Panc1 (cell line): ENCODE measurements at places on chromosomes 12 and 14.

DNA sequence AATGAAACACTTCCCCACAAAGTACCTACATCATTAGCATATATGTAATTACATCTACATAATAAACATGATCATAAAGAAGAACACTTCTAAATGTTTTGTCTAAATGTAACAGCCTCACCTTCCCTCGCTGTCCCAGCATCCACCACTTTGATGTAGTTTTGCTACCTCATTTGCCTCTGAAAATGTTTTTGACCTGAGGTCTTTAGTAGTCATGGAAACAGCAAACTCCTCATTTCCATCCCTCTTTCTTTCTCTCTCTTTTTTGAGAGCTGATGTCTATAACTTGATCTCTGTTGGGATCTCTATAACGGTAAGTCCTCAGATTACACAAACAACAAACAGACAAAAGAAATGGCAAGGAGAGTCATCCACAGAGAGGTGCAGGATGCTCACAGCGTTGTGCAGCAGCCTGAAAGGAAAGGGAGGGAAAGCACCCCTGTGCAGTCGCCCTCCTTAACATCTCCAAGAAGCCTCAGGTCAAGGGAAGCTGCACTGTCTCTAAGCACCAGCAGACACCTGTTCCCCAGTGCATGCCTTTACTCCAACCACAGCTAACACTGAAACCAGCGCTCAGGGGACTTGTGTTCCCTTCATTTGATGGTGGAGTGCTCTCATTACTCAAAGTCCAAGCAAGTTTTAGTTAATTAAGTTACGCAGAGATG is 268.7 kb downstream of the TMEM132D start:
- no peak for DNase-seq

- no peak for DNase-seq
These were observed 46.0 kb upstream of the OR5AU1 start for GRCh38 chr14:21201732-21202462.

GRCh38 chr12:54266852-54267251 is 13.1 kb downstream of the CBX5 start:
- DNase-seq: no peak

DNA sequence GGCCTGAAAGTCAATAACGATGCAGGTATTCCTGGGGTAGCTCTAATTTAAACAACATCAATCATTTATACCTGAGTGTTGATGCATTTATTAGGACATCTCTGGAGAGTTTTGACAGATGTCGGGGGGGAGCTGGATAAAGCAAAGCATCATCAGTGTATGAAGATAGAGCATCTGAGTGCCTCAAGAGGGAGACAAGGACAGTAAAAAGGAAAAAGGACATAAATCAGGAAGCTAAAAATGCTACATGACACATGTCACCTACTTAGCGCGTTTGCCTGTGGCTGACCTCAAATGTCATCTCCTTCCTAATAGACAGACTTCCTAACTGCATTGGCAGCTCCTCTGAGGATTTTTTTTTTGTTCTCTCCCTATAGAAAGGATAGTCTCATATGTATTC is 259.5 kb upstream of the PKP2 start:
- no peak for DNase-seq

DNA sequence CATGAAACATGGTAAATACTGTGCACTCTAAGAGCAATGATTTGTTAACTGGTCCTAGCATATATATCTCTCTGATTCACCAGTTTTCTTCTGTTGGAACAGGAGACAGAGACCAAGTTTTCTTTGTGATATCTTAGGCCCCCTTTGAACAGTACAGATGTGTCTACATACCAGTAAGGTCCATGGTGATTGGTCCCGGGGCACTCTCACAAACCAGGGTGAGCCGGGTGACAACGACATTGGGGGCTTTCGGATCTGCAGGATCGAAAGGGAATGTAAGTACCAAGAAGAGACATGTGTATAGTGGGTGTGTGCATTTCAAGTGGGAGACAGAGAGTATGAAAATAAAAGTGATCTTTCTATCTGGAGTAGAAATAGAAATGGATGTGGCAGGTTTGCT is 11.3 kb upstream of the ERP27 start:
- no peak for DNase-seq

DNA sequence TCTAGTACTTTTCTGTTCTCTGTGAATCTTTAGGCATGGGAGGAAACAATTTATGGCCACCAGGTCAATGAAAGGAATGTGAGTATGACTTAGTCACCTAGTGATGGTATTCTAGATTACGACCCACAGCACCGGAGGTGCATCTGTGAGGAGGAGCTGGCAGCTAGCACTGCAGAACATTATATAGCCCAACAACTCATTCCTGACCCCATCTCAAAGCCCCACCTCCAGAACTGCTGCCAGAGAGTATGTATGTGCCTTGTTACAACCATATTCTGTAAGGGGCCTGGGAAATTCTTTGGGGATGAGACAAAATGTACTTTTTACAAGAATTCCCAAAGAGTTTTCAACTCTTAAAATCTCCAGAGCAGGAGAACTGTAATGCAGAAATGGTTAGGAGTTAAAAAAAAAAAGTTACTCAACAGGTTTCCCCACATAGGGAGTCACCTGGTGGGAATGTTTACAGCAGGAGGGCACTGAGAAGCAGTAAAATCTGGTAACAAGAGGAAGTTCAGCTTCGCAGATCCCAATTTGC is 34.9 kb upstream of the CERS5 start:
- DNase-seq: no peak

DNA sequence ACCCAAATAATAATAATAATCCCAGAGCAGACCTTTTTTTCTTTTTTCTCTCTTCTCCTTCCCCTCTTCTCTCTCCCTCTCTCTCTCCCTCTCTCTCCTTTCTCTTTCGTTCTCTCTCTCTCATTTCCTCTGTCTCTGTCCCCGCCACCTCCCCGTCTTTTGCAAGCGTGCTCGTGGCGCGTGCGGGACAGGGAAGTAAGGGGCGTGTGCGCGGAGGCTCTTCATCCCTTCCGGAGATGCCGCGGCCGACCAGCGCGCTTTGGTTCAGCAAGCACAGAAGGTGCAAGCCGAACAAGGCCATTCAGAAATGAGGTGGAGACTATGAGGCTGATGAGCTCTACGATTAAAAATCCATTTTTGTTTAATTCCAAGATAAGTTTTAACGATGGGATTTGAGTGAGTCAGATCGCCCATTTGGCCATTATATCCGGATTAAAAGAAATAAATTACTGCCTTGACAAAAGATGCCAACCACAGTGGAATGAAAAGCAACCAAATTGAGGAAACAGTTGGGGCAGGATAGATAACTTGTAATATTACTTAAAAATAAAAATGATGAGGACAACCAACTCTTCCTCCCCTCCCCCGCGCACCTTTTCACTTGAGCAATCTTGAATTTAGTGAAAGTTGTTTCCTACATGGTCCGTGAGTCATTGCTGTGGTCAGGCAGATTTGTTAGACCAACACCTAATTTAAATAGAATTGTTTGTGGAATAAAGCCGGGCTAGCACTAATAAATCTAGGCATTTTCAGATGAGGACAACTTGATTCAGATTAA is 1.2 kb upstream of the AMIGO2 start:
- DNase-seq: no peak

DNA sequence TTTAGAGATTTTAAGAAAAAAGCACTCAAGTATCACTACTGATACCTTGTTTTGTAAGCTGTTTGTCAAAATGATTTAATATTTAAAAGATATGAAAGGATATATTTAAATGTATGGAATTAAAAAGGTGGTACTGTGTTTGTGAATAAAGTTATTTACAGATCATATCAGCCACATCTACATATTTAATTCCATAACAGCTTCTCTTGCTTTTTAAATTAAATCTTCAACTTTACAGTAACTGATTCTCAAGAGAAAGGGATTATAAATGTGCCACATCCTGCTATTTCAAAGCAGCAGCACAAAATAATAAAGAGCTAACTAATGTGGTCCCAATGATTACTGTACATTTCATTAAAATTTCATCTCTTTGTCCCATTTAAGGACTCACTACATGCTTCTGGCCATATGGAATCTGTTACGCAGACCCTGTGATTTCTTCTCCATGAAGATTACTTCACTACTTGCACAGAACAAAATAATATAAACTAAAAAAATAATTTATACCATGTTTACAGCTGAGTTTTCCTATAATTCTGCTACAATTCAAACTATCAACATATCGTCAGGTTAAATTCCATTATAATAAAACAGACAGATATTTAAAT is 117.8 kb downstream of the MED13L start:
- DNase-seq: no peak

GRCh38 chr12:115227137-115227615 is 543.2 kb upstream of the TBX3 start:
- DNase-seq: peak; percentile 75

DNA sequence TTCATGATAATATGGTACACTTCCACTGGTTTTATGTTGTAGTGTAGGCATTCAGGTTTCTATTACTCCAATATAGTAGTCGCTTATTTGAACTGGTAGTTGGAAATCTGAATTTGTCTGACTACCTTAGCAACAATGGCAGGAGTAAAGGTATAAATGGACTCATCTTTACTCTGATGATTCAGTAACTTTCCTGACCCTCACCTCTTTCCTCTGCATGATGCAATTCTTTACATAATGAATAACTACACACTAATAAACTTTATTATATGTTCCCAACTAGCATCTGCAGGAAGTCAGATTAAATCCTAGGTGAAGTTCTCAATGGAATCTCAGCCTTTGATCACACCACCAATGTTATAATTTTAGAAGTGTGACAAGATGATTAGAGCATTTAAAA is 70.5 kb upstream of the ATP2B1 start:
- no peak for DNase-seq

- no peak for DNase-seq
These were observed 62.6 kb upstream of the VASH1 start for GRCh38 chr14:76698631-76699030.

- DNase-seq: no peak
These were observed 10.1 kb downstream of the NOC4L start for GRCh38 chr12:132154341-132154761.

DNA sequence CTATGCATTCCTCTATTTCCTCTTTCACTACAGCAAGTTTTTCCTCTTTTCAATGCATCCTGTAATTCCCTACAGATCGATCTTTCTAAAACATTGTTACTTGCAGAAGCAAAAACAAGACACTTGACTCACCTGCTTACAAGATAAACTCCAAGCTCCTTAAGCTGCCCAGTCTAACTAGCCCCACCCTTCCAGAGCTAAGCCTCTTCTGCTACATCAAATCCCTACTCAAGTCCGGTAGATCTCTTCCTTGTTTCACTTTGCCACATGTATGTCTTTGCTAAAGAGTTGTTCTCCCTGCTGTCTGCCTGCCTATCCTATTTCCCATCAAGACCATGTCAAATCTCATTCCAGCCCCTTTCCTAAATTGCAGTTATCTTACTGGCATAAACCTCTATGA is 724.8 kb downstream of the C12orf50 start:
- DNase-seq: no peak

GRCh38 chr12:26149968-26150500 is 25.2 kb upstream of the BHLHE41 start:
- no peak for DNase-seq

GRCh38 chr12:52918784-52919183 is 13.9 kb upstream of the KRT8 start:
- DNase-seq: no peak

DNA sequence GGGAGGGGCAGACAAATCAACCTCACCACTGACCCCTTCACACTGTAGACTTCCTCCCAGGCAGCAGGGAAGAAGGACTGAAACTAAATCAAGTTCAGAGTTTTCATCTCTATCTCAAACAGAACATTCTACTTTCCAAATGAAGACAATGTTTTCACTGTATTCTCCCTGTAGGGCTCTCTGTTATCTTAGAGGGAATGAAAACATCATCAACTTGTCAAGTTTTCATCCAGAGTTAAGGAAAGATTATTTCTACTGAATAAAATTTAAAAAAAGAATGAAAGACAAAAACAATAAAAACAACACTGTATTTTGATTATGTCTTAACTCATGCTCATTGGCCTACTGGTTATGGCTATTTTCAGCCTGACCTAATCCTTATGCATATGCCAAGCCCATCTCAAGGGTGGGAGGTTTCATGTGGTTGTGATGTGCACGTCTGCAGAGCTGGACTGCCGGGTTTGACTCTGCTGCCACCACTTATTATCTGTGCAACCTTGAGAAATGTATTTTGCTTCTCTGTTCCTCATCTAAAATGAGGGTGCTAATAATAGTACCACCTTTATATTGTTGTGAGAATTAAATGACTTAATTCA is 152.0 kb upstream of the AVPR1A start:
- no peak for DNase-seq

GRCh38 chr12:93514853-93515252 is 47.5 kb downstream of the MRPL42 start:
- DNase-seq: peak; percentile 25

- DNase-seq: no peak
These were observed 77.5 kb downstream of the FIGNL2 start for GRCh38 chr12:51771008-51771407.
